ENCODE measurements at places on chromosomes 4 and X. TPM values are rescaled to one million over a fixed set of nuclear protein-coding genes. Genes with fewer than 3 reads are reported as not detected.

DNA sequence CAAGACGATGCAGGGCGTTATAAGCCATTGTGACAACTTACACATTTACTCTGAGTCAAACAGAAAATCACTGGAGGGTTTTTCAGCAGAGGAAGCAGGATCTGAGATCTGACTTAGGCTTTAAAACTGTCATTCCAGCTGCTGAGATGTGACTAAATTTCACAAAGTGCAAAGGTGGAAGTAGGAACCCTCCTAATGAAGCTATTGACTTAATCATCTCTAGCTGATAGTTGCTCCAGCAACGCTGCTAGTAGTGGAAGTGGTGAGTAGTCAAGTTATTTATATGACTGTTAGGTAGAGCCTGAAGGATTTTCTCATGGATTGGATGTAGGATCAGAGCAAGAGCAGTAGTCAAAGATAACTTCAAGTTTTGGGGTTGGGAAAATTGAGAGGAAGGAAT, 218.6 kb downstream of the GRID2 start:
- no peaks in the 10 kb centered on the region for H3K4me1 ChIP-seq
- no peaks in the 10 kb centered on the region for H3K36me3 ChIP-seq
- no peak overlapping the region for H3K4me3 ChIP-seq
- DNase-seq: no peak
- no peak overlapping the region for H3K27ac ChIP-seq

- no peaks in the 10 kb centered on the region for H3K4me1 ChIP-seq
- no peaks in the 10 kb centered on the region for H3K27me3 ChIP-seq
- H3K4me3 ChIP-seq: no peak overlapping the region
- no peak overlapping the region for H3K27ac ChIP-seq
These were observed 8.2 kb upstream of the TRAM1L1 start for GRCh38 chr4:117093571-117093970.

- H3K4me3 ChIP-seq: no peak overlapping the region
- no peaks in the 10 kb centered on the region for H3K36me3 ChIP-seq
- DNase-seq: no peak
These were observed 115.1 kb downstream of the PHEX start for GRCh38 chrX:22147214-22147613.

DNA sequence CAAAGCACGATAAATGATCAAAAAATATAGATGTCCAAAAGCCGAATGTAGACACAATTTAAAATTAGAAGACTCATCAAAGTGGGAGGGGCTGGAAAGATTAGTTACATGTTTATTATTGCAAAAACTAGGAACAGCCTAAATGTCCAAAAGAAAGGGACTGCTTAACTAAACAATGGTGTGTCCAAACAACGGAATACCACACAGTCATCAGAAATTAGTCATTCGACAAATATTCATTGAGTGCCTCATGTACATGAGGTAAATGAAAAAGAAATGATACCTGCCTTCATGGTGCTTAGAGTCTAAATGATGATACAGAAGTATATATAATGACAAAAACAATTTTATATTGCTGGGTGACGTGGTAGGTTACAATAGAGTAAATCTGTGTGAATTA, 139.7 kb downstream of the MAML3 start:
- peaks cover 4% of the 10 kb centered on the region for H3K4me1 ChIP-seq
- peak; percentile 39 for DNase-seq
- no peak overlapping the region for H3K4me3 ChIP-seq

DNA sequence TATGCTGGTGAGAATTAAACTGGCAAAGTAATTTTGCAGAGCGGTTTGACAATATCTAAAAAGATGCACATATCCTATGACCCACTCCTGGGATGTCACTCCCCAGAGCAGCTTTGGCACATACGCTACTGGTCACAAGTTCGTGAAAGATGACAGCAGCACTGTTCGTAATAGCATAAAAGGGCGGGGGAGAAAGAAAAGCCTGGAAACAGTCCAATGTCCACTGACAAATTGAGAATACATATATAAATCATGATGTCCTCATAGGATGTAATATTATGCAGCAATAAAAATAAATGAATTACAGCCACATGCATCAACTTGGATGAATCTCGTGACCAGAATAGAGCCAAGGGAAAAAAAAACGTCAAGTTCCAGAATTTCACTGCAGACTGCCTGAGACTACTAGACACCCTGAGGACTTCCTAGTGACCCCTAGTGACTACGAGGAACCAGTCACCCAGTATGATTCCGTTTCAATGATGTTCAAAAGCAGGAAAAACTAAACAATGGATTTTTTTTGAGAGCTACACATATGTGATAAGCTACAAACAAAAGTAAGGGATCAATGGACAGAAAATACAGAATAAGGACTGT, 1.8 kb downstream of the PCSK1N start:
- H3K27me3 ChIP-seq: peaks cover 47% of the 10 kb centered on the region
- no peaks in the 10 kb centered on the region for H3K4me1 ChIP-seq
- no peak overlapping the region for H3K4me3 ChIP-seq

GRCh38 chrX:40996886-40997530, 88.2 kb upstream of the USP9X start:
- peaks cover 2% of the 10 kb centered on the region for H3K4me1 ChIP-seq
- peaks cover 6% of the 10 kb centered on the region for H3K27me3 ChIP-seq
- DNase-seq: peak; percentile 81
- peak overlapping the region; percentile 27 for H3K27ac ChIP-seq

GRCh38 chr4:123133397-123134050, 211.1 kb upstream of the NUDT6 start:
- H3K27me3 ChIP-seq: no peaks in the 10 kb centered on the region
- no peaks in the 10 kb centered on the region for H3K36me3 ChIP-seq
- DNase-seq: no peak
- H3K4me3 ChIP-seq: no peak overlapping the region

GRCh38 chrX:10847333-10847732, 226.9 kb upstream of the MID1 start:
- DNase-seq: peak; percentile 29
- H3K4me1 ChIP-seq: peaks cover 3% of the 10 kb centered on the region
- no peak overlapping the region for H3K27ac ChIP-seq
- H3K36me3 ChIP-seq: no peaks in the 10 kb centered on the region
- H3K27me3 ChIP-seq: no peaks in the 10 kb centered on the region

DNA sequence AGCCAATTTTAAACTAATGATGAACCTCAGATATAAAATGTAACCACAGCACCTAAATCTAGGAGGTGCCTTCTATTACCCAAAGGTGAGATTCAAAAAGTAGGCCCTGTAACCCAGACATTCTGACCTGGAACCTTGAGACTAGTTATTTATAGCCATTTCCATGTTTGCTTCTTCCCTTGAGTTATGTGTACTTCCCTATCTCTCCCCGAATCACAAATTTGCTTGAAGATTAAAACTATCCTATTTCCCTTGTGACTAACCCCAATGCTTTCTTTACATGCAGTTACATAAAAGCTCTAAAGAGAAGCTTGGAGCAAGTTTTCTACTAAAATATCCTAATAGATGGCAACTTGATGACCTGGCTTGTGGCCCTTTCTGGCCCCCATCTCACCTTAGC, 32.6 kb upstream of the S100G start:
- H3K27me3 ChIP-seq: peaks cover 2% of the 10 kb centered on the region
- peaks cover 8% of the 10 kb centered on the region for H3K36me3 ChIP-seq
- DNase-seq: no peak

- DNase-seq: no peak
- H3K36me3 ChIP-seq: no peaks in the 10 kb centered on the region
- no peaks in the 10 kb centered on the region for H3K4me1 ChIP-seq
- H3K27me3 ChIP-seq: peaks cover 13% of the 10 kb centered on the region
- no peak overlapping the region for H3K27ac ChIP-seq
These were observed 46.1 kb downstream of the BMX start for GRCh38 chrX:15546745-15547144.

DNA sequence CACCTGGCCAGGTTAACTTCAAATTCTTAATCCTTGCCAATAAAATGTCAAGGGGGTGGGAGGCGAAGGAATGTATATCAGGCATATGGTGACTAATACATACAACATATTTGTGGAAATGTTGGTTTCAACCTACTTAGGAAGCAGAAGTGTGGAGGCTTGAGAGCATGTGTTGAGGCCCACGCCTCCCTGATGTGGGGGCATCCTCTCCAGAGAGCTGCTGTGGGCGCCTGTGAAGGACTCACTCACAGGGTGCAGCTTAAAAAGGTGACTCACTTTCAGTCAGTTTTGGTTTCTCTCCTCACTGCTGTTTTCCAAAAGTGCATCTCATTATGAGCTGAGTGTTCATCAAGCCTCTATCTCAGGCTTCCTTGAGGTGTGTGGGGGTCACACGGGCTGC, 27.5 kb downstream of the LNX1 start:
- no peak overlapping the region for H3K27ac ChIP-seq
- DNase-seq: peak; percentile 89
- no peak overlapping the region for H3K4me3 ChIP-seq
- no peaks in the 10 kb centered on the region for H3K36me3 ChIP-seq
- no peaks in the 10 kb centered on the region for H3K27me3 ChIP-seq
- peaks cover 4% of the 10 kb centered on the region for H3K4me1 ChIP-seq

- H3K27me3 ChIP-seq: no peaks in the 10 kb centered on the region
- DNase-seq: no peak
- peaks cover 1% of the 10 kb centered on the region for H3K36me3 ChIP-seq
- H3K4me1 ChIP-seq: peaks cover 14% of the 10 kb centered on the region
- H3K27ac ChIP-seq: no peak overlapping the region
These were observed 167.9 kb downstream of the CAMK2D start for GRCh38 chr4:113593400-113594230.

DNA sequence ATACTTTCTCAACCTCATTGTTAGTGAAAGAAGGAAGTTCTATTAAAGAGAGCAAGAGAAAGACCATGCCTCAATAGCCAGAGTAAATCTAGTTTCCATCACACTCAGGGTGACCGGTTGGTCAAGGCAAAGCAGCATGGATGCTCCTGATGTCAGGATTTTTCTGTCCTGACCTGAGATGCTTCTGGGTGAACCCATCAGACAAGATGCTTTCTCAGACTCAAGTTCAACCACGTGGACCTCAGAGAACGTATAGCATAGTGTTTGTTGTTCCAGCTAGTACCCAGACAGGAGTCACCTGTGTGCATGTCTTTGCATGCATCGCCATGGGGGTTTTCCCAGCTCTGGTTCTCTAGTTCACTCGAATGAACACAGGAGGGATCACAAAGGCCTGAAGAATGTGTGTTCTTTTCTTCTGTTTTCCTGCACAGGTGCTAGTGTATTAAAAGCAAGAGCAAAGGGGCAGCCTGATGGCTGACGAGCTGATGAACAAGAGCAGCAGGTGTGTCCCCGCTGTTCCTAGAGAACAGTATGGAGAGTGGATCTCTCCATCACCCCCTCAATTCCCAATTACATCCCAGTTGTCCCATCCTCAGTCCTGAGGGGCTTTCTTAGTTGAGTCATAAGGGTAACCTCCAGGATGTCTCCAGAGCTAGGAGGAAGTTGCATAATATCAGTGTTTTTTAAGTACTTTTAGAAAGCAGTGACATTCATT, 110.5 kb upstream of the ENPP6 start:
- no peak for DNase-seq
- H3K27me3 ChIP-seq: no peaks in the 10 kb centered on the region
- H3K36me3 ChIP-seq: no peaks in the 10 kb centered on the region
- no peak overlapping the region for H3K4me3 ChIP-seq
- peaks cover 3% of the 10 kb centered on the region for H3K4me1 ChIP-seq

Gene MFAP3L
- 0.36 TPM for total RNA-seq

Gene VCX2
- total RNA-seq: not detected

Gene SSX4
- total RNA-seq: not detected

Gene SH3TC1
- total RNA-seq: 1.6 TPM

Gene TMSB15B
- 7.9 TPM for total RNA-seq

Gene PDLIM3
- 11.7 TPM for total RNA-seq

Gene FGB
- not detected for total RNA-seq

Gene HSD17B11
- 11.3 TPM for total RNA-seq

Gene RAB41
- not detected for total RNA-seq

Gene NDP
- total RNA-seq: 0.28 TPM
